ENCODE measurements at places on chromosomes 5 and 9.

GRCh38 chr9:125295657-125296056, 34.0 kb downstream of the GAPVD1 start:
- no peak for DNase-seq

- DNase-seq = no peak
These were observed 3.6 kb downstream of the BBLN start for GRCh38 chr9:128163523-128164306.

DNA sequence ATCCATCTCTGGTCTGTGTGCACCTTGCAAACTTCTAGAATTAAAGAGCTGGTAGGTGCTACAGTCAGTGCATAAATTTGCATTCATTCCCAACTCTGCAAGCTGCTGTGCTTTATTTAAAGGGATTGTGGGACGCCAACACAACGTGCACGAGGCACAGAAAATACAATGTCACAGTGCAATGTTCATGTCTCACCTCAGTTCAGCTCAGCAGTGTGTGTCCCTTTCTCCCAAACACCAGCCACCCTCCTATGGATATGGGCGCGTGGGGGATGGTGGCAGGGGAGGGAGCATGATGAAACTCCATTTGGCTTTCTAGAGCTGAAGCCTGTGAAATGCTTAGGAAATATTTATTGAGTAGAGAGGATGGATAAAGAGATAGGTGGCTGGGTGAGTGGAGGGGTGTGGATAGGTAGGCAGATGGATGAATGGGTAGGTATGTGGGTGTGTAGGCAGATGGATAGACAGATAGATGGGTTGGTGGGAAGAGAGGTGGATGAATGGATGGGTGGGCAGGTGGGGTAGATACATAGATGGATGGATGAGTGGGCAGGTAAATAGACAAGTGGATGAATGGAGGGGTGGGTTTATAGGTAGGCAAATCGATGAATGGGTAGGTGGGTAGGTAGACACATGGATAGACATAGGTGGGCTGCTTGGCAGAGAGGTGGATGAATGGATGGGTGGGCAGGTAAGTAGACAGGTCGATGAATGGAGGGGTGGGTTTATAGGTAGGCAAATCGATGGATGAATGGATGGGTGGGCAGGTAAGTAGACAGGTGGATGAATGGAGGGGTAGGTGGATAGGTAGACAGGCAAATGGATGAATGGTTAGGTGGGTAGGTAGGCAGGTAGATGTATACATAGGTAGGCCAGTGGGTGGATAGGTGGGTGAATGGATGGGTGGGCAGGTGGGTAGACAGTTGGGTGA, 92.7 kb upstream of the FCN2 start:
- no peak for DNase-seq

- DNase-seq = no peak
These were observed 586.3 kb upstream of the FAM174A start for GRCh38 chr5:99948850-99949249.

DNA sequence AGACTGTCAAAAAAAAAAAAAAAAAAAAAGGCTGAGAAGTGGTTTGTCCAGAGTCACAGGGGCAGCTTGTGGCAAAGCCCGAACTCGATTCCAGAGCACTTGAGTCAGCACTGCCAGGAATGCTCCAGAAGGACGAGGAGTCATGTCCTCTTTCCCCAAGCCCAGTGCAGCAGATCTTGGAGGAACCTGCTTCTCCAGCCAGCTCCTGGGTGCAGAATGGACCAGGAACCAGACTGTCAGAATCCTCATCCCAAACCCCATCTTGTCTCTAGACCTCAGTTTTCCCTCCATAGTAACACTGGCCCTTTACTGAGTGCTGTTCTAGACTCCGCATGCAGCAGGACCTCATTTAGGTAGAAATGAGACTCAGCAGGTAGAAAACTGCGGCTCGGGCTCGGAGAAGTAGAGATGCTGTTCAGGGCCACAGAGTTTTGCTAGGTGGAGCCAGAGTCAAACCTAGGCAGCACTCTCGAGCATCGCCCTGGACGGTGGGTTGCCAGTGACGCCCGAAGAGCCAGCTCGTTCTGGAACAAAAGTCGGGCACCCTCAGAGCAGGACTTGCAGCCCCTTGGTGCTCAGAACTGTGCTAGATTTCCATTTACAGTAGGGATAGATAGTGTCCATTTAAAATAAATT, 15.4 kb downstream of the CD74 start:
- DNase-seq = no peak

DNA sequence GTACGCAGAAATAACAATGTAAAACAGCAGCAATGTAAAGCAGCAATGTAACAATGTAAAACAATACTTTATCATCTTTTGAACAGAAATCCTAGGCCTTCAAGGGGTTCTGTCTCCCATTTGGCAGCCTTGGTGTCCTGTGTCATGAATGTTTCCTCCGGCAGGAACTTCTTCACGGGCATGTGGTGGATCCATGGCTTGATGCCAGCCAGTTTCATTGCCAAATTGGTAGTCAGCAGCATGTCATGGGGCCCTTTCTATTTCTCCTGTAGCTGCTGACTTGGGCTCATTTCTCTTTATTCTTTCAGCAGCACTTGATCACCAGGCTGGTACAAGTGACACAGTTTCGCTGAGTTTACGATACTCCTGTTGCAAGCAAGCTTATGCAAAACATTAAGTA, 275.3 kb downstream of the HTR1A start:
- no peak for DNase-seq

- DNase-seq = peak; percentile 34
These were observed 28.4 kb upstream of the SSBP2 start for GRCh38 chr5:81779125-81779915.

GRCh38 chr9:95499847-95500246, 16.9 kb downstream of the PTCH1 start:
- DNase-seq = no peak

- peak; percentile 50 for DNase-seq
These were observed 44.3 kb downstream of the SLC28A3 start for GRCh38 chr9:84296146-84296843.

DNA sequence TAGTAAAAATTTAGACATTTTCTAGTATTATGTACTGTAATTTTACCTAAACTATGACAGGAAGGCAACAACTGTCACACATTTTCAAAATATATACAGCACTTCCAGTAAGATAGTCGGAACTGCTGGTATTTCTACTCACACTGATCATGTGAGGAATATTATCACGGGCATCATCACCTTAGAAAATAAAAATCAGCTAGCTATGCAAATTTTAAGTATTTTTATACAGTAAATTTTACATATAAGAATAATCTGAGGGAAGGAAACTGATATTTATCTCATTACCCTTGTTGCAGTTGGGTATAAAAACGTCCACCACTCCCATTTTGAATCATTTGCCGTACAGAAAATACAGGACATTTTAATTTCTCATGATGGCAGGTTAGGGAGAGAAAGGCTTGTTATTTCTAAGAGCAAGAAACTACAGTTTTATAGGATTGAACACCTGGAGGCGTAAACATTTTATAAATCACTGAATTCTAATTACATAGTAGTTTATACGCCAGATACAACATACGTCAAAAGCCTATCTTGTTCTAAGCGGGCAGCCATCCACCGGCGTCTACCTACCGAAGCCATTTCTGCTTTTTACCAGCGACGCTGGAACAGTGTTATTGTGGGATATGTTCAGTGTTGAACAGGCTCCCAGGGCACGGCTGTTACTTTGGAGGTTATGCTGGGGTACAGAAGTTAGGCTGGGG, 729 bp upstream of the TNPO1 start:
- DNase-seq = no peak

DNA sequence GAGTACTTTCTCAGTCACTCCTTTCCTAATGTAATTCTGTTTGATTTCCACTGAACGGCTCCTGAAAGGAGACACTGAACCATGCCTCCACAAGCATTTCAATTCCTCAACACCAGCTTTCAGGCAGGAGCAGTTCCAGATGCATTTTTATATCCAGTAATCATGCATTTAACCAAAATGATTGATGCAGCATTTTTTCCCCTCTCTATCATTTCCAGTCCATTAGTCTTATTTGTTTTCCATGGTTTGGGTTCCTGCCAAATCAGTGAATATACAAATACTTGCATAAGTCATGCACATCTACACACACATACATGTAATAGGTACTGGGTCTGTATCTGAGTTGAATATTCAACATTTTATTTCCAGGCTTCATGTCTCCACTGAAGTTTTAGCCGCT, 122.7 kb downstream of the GRIA1 start:
- DNase-seq = no peak

DNA sequence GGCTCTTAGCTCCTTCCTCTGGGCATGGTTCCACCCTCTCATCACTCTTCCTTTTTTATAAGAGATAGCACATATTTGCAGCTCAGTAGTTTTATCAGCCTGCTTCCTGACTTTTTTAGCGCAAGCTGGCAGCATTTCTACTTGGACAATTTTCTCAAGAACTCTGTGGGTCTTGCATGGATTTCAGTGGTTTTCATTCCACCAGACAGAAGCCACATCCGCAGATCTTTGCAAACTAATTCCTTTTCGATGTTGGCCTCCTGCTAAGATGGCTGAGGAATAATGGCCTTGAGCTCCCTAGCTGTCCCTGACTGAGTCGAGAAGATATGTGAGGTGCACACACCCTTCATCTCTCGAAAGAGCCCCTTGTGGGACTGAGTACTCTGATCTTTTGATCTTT, 49.5 kb downstream of the GALNT12 start:
- DNase-seq = no peak

DNA sequence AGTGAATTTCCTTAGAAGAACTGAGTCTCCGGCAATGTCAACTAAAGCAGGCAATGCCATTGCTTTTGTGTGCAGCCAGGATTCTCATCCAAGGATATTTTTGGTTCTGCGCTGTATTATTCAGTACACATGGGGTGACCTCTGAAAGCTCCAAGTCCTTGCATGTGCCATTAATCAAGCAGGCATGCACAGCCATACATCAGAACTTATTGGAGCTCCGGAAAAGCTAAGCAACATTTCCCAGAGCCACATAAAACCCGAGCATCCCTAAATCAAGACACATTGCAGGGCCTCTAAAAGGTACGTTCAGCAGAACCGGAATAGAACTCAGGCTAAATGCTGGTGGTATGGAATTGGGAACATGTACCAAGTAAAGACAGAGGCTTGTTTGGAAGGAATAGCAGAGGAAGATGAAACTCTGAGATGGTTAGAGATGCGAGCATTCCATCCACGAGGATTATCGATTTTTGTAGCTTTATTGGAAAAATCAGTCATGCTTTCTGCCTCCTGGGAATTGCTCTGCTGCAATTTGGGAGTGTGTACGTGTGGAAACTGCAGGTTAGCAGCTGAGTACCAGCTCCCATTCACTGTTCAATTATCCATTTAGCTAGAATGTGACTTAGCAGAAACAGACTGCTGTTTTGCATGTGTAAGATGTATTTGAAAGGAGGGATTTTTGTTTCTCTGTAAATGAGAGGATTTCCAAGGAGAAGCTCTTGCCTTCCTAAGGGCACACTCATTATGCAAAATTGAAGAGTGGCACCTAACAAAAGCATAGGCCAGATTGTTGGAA, 143.7 kb upstream of the WWC1 start:
- DNase-seq = no peak

- DNase-seq = no peak
These were observed 8.6 kb downstream of the ABLIM3 start for GRCh38 chr5:149149942-149150341.

DNA sequence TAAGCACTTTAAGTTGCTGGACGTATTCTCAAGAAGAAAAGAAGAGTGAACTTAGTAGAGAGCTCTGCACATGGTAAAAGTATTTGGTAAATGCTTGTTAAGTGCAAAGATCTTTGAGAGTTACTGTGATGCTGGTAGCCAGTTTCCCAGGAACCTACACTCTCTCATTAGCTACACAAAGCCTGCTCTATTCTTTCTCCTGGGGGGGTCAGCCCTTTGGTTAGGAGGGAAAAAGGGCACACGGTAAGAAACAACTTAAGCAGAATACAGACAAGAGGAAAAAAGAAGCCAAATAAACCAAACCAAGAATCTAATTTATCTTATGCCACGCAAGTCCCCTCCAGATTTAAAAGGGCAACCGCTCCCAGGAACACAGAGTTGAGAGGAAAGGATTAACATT, 1100.1 kb upstream of the CDH10 start:
- no peak for DNase-seq

- DNase-seq = no peak
These were observed 805.0 kb upstream of the C9orf72 start for GRCh38 chr9:28378231-28378630.

- DNase-seq = peak; percentile 12
These were observed 38.0 kb downstream of the RASGEF1C start for GRCh38 chr5:180170810-180171567.

DNA sequence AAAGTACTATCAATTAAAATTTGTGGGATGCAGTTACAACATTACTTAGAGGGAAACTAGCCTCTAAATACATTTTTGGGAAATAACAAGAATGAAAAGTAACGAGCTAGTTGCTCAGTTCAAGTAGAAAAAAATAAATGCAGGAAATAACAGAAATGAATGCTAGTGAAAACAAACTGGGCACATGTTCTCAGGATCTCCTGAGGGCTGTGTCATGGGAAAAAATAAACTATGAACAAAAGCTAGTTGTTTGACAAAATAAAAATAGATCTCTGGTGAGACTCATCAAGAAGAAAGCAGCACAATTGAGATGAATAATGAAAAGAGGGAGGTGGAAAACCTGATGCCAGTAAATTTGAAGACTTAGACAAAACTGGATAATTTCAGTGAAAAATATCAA, 16.3 kb downstream of the IDNK start:
- DNase-seq = no peak

GRCh38 chr5:150645070-150645700, 4.7 kb downstream of the SYNPO start:
- no peak for DNase-seq

- no peak for DNase-seq
These were observed 480.8 kb upstream of the CTNND2 start for GRCh38 chr5:12385095-12385494.

GRCh38 chr5:109907731-109908130, 218.0 kb downstream of the MAN2A1 start:
- DNase-seq = no peak

DNA sequence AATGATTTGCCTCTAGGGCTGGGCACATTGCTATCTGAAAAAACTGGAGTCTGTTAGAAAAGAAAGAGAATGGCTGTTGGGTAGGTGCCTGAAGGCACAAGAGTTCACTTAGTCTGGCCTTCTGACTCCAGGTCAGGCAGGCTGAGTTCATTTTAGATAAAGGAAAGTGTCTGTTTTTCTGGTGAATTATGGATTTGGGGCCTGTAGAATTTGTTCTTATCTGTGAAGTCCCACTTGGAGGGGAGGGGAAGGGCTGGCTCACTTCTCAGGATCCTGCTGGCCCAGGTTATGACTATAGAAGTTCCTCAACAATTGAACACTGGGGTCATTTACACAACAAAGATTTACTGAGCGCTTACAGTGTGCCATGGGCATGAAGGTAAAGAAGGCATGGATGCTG, 11.5 kb upstream of the SEPTIN8 start:
- DNase-seq = no peak

All from GM10248 (cell line).